ENCODE measurements at places on chromosomes 13 and 19.
A peak's percentile ranks its signal among the peaks of the same experiment; 100 is the strongest.

DNA sequence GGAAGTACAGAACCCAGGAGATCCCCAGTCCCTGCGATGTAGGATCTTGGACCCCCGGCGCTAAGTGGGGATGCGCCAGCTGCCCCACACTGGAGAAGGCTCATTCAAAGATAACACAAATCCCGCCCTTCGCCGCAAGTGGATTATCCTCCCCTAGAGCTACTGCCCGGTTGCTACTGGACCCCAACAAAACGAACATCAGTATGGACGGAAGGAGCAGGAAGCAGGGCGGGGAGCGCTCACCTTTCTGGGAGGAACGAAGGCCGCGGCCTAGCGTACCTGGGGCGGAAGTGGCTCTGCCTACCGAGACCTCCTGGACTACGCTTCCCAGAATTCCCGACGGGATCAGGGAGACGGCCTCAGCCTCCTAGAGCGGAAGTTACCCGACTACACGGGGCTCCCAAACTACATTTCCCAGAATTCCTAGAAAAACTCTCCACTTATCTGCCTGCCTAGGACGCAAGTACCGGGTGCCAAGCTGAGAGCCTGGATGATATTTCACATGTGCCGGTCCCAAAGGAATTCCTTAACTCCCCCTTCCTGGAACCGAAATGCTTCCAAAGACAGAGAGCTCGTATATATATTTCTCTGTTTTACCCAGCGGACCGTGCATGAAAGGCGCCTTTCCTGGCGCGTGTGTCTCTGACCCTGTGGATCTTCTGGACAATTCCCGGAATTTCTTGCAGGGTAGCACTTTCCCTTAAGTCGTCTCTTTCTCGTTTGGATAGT lies at the start of gene ZNF112:
Gene ZNF112 (minus strand): TSS at position 298 of the 729 bp plus-strand sequence. CDS start 16,141 bp downstream, outside the sequence.
- ATAC-seq, result peak; percentile 100

- no peak for ATAC-seq
Observed at GRCh38 chr13:112895521-112896465, 73.2 kb upstream of the MCF2L start.

- no peak for ATAC-seq
Observed at GRCh38 chr13:32988608-32989289, 27.5 kb upstream of the KL start.

DNA sequence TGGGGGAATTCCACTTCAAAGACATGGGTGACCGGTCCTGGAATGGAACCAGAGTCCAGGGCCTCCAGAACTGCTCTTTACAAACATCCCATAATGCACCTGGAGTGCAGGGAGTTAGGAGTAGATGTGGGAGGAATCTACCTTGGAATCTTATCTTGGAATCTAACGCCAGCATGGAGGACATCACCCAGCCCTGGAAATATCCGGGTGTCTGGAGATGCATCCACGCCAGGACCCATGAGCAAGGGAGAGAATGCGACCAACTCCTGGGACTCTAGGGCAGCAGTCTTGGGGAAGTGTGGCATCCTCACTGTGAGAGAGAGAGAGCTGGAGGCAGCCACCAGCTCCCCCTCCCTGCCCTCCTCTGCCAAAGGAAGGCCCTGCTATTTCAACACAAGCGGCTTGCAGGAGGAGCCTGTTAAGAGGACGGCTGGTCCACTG lies 211.8 kb downstream of the UQCRFS1 start:
- ATAC-seq, result no peak

All from SK-N-SH treated with all-trans-retinoic acid at 6 μM for 48 hours (cell line).